ENCODE measurements at places on chromosomes 3 and 15.

DNA sequence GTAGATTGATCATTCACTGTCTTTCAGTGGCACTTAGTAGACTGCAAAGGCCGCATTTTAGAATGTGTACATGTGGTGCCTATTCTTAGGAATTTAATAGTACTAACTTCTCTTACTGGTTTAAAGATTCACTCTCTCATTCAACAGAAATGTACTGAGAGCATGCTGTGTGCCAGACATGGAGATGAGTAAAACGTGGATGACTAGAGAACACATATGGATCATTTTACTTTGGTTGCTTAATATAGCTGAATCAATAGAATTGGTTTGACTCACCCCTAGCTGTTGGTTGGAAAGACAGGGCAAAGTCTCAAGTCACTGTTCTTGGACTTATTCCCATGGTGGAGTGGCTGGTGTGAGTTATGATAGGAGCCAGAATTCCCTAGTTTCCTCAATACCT is 109.1 kb upstream of the TNFAIP8L3 start:
- DNase-seq: no peak

GRCh38 chr3:155804323-155804722 is 1.8 kb downstream of the C3orf33 start:
- no peak for DNase-seq

DNA sequence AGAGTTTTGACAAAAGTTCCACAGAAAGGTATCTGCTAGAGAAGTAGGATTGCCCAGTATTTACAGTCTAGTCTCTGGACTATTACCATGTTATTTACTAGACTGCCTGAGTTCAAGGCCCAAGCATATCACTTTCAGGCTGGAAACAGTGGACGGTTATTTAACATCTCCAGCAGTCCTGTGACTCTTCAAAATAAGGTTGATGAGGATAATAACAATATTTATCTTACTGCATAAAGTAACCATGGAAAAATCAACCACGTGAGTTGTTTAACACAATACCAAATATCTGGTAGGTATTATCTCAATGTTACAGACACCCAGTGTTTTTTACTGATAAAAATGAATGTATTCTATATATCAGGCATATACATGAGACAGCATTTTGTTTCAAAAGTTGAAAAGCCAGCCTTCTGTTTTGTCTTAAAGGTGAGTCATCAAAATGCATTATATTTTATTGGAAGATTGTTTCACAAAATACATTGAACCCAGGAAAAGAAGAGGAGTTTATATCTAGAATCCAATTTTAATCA is 535.8 kb downstream of the TBL1XR1 start:
- no peak for DNase-seq

GRCh38 chr3:15676259-15676658 is 74.7 kb downstream of the BTD start:
- no peak for DNase-seq

DNA sequence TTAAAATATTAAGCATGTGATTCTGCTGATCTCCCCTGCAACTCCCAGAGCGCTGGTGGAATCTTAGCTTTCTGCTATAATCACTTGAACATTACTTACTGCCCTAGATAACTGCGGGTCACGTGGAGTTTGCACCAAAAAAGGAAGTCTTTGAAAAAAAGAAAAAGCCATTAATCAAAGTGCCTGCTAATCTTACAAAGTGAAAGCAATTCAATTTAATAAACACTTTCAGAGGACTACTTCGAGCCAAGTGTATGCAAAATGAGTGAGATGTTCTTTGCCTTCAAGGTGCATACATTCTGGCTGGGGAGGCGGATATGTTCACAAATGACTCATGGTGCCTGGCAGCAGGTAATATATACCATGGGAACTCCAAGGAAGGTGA is 109.9 kb upstream of the GAP43 start:
- DNase-seq: no peak

DNA sequence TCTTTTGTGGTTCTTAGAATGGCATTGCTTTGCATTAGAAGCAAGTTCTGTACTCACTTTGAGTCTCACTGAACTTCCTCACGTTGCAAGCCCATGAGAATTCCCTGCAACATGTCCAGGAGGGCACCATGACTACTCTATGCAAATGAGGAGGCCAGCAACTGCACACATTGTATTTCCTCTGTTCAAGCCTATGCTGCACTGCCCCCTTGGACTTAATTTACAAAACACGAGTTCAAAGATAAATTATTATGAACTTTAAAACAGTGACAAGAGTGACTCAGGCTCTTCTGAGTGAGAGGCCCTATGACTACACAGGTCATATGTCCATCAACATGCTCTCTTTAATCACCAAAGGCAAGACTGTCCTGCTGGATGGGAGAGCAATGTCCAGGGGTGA is 484.2 kb upstream of the ATP11B start:
- DNase-seq: no peak

Measured in GM18507 (cell line).